ENCODE measurements at places on chromosomes 5 and 9. TPM values are rescaled to one million over a fixed set of nuclear protein-coding genes. Genes with fewer than 3 reads are reported as not detected.

CSNK1G3 gene
- total RNA-seq = 30.8 TPM

IFNA2 gene
- not detected for total RNA-seq

FBXL7 gene
- not detected for total RNA-seq

LEAP2 gene
- total RNA-seq = 3.8 TPM

FREM1 gene
- not detected for total RNA-seq

DNA sequence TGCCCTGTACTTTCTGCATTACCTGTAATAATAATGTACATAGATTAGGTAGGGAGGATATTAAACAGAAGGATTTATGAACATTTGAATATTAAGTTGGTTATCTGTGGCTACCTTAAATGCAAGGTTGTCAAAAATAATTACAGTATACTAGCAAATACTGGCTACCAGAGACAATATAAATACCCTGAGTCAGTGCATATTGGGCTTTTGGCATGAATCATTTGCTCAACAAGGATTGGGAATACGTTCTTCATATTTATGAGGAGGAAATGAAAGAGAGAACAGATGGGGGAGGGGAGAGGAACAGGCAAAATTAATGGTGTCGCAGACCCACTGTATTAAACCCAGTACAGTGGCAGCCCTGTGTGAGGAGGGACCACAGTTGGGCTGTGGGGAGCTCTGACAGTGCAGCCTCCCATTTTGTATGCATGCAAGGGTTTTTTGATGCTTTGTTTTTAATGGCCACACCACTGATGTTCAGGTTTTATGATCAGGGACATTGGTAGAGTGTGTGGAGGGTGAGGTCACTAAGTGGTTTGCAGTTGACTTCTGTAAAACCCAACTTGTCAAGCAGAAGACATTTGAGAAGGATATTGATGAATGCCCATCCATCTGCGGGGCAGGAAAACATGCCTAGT is 56.9 kb downstream of the MVB12B start:
- H3K36me3 ChIP-seq = peaks cover 5% of the 10 kb centered on the region
- no peak for DNase-seq
- H3K4me3 ChIP-seq = no peak overlapping the region
- H3K27me3 ChIP-seq = no peaks in the 10 kb centered on the region

DNA sequence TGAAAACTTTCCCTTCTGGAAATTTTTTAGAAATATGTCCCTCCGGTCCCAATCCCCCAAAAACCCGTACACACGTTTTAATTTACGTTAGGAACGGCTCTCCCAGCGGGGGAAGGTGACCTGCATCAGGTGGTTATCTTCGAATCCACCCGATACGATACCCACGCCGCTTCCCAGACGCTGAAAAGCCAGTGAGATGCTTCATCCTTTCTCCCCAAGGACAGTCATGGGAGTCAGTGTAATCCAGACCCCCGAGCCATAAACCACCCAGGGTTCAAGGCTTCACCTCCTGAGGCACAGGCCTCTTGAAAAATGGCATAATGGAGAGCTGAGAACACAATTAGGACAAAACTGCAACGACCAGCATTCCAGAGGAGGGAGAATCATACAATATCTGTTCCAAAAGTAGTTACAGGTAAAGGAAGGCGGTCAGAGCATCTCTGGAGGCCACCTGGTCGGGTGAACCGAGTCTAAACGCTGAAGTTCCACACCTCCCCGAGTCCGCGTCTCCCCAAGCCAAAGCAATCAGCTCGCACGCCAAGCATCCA is 857 bp downstream of the FAM169A start:
- H3K36me3 ChIP-seq = no peaks in the 10 kb centered on the region
- peaks cover 16% of the 10 kb centered on the region for H3K4me1 ChIP-seq
- peak overlapping the region; percentile 86 for H3K4me3 ChIP-seq
- peak overlapping the region; percentile 88 for H3K27ac ChIP-seq
- peaks cover 3% of the 10 kb centered on the region for H3K27me3 ChIP-seq

DNA sequence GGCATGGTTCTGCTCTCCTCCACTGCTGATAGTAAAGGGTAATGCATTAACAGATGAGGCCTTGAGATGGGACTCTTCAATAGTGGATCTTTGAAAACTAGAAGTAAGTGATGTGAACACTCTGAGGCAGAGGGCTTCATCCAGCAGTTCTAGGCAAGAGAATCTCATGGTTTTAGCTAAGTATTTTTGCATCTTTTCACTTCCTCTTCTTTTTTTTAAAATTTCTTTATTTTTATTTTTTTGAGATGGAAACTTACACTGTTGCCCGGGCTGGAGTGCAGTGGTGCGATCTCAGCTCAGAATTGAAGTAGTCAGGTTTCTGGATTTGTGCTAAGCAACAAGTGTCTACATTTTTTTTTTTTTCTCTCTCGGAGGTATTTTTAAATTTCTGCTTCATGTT is 101.9 kb downstream of the MTRR start:
- H3K27me3 ChIP-seq = no peaks in the 10 kb centered on the region
- H3K4me3 ChIP-seq = no peak overlapping the region
- DNase-seq = no peak
- no peaks in the 10 kb centered on the region for H3K36me3 ChIP-seq
- H3K27ac ChIP-seq = no peak overlapping the region
- H3K4me1 ChIP-seq = no peaks in the 10 kb centered on the region

- peaks cover 12% of the 10 kb centered on the region for H3K4me1 ChIP-seq
- H3K36me3 ChIP-seq = no peaks in the 10 kb centered on the region
- DNase-seq = no peak
- H3K27ac ChIP-seq = no peak overlapping the region
Observed at GRCh38 chr5:98432378-98432777, 341.1 kb upstream of the RGMB start.

DNA sequence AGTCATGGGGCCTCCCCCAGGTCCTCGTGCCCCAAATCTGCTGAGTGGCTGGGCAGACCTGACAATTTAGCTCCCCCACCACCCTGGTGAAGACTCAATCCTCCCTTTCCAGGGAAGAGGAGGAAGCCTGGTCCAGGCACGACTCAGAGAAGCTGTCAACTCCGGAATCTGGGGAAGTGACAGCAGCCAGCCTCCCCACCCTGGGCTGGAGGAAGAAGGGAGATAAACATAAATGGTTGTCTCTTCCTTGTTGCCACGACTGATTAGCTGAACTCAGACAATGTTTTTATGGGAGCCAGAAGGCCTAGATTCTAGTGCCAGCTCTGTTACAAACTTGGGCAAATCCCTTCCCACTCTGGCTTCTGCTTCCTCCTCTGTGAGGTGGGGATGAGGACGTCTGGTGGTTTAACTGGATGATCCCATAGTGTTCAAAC is 15.4 kb downstream of the CCDC69 start:
- peak overlapping the region; percentile 68 for H3K27ac ChIP-seq
- H3K36me3 ChIP-seq = peaks cover 58% of the 10 kb centered on the region
- H3K4me3 ChIP-seq = no peak overlapping the region
- no peaks in the 10 kb centered on the region for H3K27me3 ChIP-seq
- H3K4me1 ChIP-seq = peaks cover 64% of the 10 kb centered on the region

DNA sequence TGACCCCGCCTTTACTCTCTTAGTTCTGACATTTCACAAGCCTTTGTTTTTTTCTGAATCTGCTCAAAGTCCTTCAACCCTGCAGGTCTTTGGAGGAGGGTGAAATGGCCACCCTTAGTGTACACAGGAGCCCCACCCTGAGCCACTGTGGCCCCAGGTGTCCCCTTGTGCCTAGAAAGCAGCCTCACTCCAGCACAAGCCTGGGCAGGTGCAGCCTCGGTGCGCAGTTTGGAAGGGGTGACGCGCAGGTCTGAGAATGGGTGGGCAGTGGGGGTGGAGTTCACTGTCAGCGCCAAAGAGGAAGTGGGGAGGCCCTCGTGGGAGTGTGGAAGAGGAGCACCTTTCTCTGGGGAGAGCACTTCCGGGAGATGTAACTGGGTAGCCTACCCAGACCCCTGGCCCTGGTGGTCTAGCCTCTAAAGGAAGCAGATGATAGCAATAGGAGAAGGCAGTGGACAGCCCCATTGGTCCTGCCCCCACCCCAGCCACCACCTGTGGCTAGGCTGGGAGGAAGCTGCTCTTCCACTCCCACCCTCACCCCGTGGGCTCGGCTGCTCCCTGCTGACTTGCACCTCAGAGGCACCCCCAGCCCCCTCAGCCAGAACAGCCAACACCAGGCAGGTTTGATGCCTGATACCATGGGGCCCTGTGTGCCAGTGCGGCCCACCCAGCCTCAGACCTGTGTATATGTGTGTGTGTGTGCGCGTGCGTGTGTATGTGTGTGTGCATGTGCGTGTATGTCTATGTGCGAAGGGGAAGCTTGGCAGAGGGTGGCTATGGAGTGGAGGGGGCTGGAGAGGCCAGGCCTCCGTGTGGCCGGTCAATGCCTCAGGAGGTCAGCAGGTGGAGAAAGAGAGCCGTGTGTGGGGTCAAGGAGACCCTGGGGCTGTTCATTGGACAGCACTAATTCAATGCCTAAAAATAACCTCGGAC is 16.8 kb upstream of the DAB2IP start:
- H3K27me3 ChIP-seq = no peaks in the 10 kb centered on the region
- H3K27ac ChIP-seq = no peak overlapping the region
- no peak for DNase-seq

- no peak overlapping the region for H3K4me3 ChIP-seq
- no peak for DNase-seq
Observed at GRCh38 chr5:59544573-59544972, 349.0 kb downstream of the PDE4D start.

GRCh38 chr9:35938474-35939356 is 19.2 kb downstream of the OR2S2 start:
- no peaks in the 10 kb centered on the region for H3K27me3 ChIP-seq
- DNase-seq = no peak
- H3K4me1 ChIP-seq = peaks cover 46% of the 10 kb centered on the region
- H3K4me3 ChIP-seq = no peak overlapping the region
- no peak overlapping the region for H3K27ac ChIP-seq

DNA sequence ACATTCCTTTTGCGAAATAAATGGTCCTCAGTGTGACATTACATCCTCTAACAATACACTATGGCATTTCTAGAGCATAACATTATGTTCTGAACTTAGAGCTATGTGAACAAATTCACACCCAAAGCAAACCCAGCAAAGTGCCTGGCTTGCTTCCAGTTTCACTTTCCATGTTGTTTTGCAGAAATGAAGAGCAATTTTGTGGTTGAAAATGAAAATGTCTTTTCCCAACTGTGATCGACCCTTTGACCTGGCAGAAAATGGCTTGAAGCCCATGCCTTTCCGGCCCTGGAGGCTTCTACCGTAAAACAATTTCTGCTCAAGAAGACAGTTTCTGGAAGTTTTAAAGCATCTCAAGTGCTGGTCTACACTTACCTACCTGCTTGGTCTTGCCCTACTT is 344.7 kb upstream of the RGMB start:
- H3K27me3 ChIP-seq = peaks cover 2% of the 10 kb centered on the region
- H3K4me1 ChIP-seq = peaks cover 12% of the 10 kb centered on the region
- H3K36me3 ChIP-seq = no peaks in the 10 kb centered on the region
- H3K4me3 ChIP-seq = no peak overlapping the region

DNA sequence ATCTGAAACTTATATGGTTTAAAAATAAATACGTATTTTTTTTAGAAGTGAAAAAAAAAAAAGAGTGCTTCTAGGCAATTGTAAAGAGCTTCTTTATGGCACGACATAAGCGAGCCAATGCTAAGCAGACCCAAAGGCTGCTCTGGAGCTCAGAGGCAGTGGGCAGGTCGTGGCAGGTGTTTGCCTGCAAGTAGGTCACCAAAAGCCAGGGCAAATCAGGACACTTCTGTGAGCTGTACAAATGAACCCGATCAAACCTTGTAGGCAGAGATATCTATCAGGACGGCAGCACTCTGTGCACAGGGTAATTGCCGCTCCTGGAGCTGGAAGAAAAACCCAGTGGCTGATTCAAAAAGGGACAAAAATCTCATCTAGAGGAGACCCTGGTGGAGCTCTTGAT is 75.9 kb downstream of the IRX2 start:
- no peak overlapping the region for H3K4me3 ChIP-seq
- no peak overlapping the region for H3K27ac ChIP-seq
- no peaks in the 10 kb centered on the region for H3K36me3 ChIP-seq
- no peaks in the 10 kb centered on the region for H3K4me1 ChIP-seq
- no peaks in the 10 kb centered on the region for H3K27me3 ChIP-seq
- no peak for DNase-seq

DNA sequence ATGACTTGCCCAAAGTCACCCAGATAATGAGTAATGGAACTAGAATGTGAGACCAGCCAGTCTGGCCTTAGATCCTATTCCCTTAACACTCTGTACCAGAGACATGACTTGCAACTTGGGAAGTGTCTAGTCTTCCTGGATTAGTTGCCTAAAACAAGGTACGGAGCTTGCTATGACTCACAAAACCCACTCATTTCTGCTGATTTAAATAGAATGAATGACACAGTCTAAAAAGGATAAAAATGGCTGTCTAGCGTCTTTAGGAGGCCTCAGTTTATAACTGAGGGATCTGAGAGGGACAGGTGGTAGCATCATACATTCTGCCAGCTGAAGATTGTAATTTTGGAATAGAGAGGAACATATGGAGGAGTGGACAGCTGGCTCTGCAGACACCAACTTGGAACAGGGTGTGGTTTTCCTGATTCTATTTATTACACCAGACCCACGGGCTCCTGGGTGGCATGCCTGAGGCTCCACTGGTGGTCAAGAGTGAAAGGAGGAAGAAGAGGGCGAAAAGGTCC is 62.7 kb downstream of the ABLIM3 start:
- H3K36me3 ChIP-seq = no peaks in the 10 kb centered on the region
- H3K4me1 ChIP-seq = no peaks in the 10 kb centered on the region
- no peak overlapping the region for H3K4me3 ChIP-seq
- no peak for DNase-seq

- no peak overlapping the region for H3K27ac ChIP-seq
- H3K36me3 ChIP-seq = no peaks in the 10 kb centered on the region
- peaks cover 11% of the 10 kb centered on the region for H3K4me1 ChIP-seq
- no peak overlapping the region for H3K4me3 ChIP-seq
Observed at GRCh38 chr9:132602207-132602606, 19.8 kb downstream of the BARHL1 start.

DNA sequence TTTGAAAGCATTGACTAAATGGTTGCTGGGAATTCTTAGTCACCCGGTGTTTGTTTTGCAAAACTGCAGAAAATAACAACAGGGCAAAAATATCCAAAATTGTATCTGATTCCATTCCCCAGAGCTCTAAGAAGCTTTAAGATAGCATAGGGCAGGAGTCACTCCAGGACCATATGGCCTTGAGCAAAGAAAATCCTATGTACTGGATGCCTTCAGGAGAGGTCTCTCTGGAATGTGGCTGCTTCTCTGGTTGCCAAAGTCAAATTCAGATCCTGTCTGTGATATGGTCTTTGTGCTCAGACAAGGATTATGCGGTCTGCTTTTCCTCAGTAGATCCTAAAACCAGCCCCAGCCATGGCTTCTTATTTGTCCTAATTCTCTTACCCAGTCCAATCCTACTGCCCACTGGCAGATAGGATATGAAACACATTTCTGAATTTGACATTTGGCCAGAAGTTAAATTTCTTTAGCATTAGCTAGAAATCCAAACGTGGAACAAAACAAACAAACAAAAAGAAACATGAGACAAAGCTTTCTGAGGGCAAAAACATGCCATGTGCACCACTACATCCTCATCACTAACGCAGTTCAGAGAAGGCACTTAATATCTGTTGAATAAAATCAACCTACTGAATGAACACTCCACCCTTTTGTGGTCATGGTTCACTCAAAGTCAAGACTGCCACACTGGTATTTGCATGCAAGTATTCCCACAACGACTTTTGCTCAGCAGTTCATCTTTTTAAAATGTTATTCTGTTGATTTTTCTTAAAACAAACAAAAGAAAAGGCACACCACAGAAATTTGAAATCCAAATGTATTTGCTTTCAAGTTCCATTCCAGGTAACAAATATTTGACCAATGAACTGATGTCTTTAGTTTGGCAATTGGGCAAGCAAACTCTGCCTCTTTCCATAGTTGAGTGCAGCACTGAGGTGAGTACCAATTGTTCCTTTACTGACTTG is 165.7 kb downstream of the TRPM6 start:
- no peak for DNase-seq
- H3K27ac ChIP-seq = no peak overlapping the region
- H3K27me3 ChIP-seq = peaks cover 2% of the 10 kb centered on the region
- no peaks in the 10 kb centered on the region for H3K36me3 ChIP-seq
